ENCODE measurements at places on chromosomes 3 and 15. TPM values are rescaled to one million over a fixed set of nuclear protein-coding genes. Genes with fewer than 3 reads are reported as not detected.

The ITIH4 gene
- 0.63 TPM for total RNA-seq

The CPNE9 gene
- 0.17 TPM for total RNA-seq

The PLA2G4E gene
- not detected for total RNA-seq

The SKIL gene
- 29.0 TPM for total RNA-seq

The UROC1 gene
- not detected for total RNA-seq

The B3GALNT1 gene
- total RNA-seq, result 0.08 TPM

The KIF15 gene
- 8.1 TPM for total RNA-seq

The PSTPIP1 gene
- not detected for total RNA-seq

The SCAP gene
- total RNA-seq, result 27.8 TPM

The GOLGA8S gene
- total RNA-seq, result 0.18 TPM

The C2CD4A gene
- 0.17 TPM for total RNA-seq

The LTF gene
- not detected for total RNA-seq

The RBMS3 gene
- total RNA-seq, result 0.51 TPM

The RASL12 gene
- total RNA-seq, result 0.11 TPM

The PRKCD gene
- total RNA-seq, result 36.4 TPM

The PLSCR4 gene
- total RNA-seq, result 9.0 TPM

The MYLK gene
- 16.7 TPM for total RNA-seq

The FAM227B gene
- 0.91 TPM for total RNA-seq

The SLC12A8 gene
- 1.2 TPM for total RNA-seq
